ENCODE measurements at places on chromosomes 7 and 10. TPM values are rescaled to one million over a fixed set of nuclear protein-coding genes. Genes with fewer than 3 reads are reported as not detected.

DNA sequence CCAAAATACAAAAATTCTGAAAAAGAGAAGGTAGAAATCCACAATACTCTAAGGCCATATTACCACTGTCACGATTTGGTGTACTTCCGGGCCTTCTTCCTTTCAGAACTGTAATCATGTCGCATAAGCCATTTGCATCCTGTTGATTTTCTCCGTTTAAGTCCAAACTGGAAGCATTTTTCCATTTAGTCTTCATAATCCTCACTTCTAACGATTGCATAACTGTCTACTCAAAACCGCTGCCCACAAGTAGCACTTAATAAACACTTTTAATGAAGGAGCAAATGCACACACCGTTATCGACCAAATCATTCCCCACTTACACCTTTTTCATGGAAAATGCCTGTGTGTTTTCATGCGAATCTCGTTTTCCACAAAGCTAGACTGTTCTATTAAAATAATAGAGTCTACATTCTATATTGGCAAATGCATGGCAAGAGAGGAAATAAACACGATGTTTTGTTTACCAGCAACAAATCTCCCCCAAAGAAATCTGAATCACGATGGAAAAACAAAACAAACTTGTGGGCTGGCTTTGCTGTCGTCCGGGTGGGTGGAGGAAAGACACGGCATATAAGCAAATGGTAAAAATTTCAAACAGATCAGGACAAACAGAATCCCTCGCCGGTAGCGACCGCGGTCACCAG lies 1.0 kb downstream of the ATE1 start:
- no peak for DNase-seq

GRCh38 chr10:93080350-93081046 lies 6.8 kb downstream of the CYP26A1 start:
- DNase-seq = peak; percentile 86

DNA sequence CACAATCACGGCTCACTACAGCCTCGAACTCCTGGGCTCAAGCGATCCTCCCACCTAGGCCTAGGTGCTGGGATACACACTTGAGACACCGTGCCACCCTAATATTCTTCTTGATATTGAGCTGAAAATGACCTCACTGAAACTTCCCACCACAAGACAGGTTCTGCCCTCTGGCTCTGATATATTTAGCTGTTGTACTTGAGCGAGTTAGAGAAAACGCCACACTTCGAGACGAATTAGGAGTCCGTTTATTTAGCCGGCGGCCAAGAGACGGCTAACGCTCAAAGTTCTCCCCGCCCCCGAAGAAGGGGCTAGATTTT lies 17.9 kb downstream of the ZC3HAV1 start:
- DNase-seq = no peak

DNA sequence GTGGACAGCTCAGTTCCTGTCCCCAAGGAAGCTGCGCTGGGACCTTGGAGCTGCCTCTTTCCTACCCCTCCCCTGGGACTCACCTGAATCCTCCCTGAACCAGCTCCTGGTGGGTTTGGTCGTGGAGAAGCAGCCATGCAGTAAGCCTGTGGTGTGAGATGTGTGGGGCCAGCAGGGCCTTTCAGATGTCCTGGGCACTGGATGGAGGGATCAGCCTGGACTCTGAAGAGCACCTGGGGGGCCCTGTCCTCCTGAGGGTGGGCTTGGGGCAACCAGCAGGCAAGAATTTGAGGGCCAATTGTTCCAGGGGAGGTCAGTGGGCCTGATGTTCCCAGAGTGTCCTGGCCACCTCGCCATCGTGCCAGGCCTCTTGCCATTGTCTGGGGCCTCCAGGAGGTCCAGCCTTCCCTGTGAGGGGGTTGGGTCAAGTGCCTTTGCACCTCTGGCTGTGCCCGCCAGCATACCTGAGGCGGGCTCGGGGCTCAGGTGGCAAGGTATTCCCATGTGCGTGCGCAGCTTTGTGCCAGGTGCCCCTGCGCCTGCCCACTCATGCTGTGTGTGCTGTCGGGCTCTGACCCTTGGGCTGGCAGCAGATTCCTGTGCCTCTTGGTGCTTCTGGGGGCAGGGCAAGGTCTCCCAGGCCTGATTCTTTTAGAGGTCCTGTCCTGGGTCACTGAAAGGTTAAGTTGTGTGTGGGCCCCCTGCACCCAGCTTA lies 7.3 kb downstream of the TRIM8 start:
- no peak for DNase-seq

- no peak for DNase-seq
Observed at GRCh38 chr10:104336821-104337467, 1.3 kb downstream of the ITPRIP start.

GRCh38 chr7:5408777-5409176 lies 14.9 kb downstream of the TNRC18 start:
- DNase-seq = no peak

- DNase-seq = no peak
Observed at GRCh38 chr10:62512732-62513475, 138.7 kb downstream of the ZNF365 start.

Gene C10orf53
- total RNA-seq = not detected

Gene RELN
- total RNA-seq = 5.0 TPM

Measured in posterior vena cava (tissue), 2 donors.